NCI-H1694 (cell line): ENCODE measurements at places on chromosomes 11 and 22.

GRCh38 chr11:102155676-102156075, 45.4 kb downstream of the YAP1 start:
- DNase-seq = no peak

- DNase-seq = peak; percentile 98
Observed at GRCh38 chr11:62591448-62592145, at the start of gene TUT1. Gene TUT1 (minus strand): TSS chr11:62591523. CDS start chr11:62591485, 38 bp downstream.

GRCh38 chr11:119342362-119343130, 1.9 kb upstream of the C1QTNF5 start:
- no peak for DNase-seq

GRCh38 chr11:62120001-62120400, 3.8 kb upstream of the INCENP start:
- DNase-seq = no peak
